Hematopoietic multipotent progenitor cell treated with erythropoietin and hydrocortisone succinate and interleukin-3 and kit ligand, for 15 days (in vitro differentiated cells): ENCODE measurements at places on chromosomes 7 and 10.

GRCh38 chr7:27647046-27647445 is 15.6 kb downstream of the HIBADH start:
- no peak for DNase-seq

- DNase-seq = no peak
Observed at GRCh38 chr7:2128601-2129322, 104.0 kb downstream of the MAD1L1 start.

GRCh38 chr10:98638920-98639319 is 192.2 kb upstream of the HPS1 start:
- DNase-seq = no peak

- no peak for DNase-seq
Observed at GRCh38 chr10:46556515-46557318, at the start of gene GPRIN2. Gene GPRIN2, minus strand, starts transcription at chr10:46556658. Its CDS starts 5,922 bp downstream, at chr10:46550736.

DNA sequence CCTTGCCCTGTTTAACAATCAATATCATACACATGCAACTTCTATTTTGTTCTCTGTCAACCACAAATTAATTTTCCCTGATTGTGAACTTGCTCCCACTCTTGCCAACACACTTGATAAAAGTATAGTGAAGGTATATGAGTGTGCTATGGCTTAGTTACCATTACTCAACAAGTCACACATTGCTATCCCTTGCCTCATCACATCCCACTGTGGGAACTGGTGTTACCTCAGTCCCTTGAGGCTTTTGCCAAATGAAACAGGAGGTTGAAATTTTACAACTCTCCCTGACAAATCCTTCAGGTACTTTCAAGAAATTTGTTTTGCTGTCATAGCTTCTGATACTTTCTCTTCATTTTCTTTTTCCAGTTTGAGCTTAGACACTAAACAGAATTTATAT is 472.5 kb upstream of the SEMA3D start:
- no peak for DNase-seq
